MG63 (cell line): ENCODE measurements at places on chromosomes 5 and 9. TPM values are rescaled to one million over a fixed set of nuclear protein-coding genes. Genes with fewer than 3 reads are reported as not detected.

Gene PTGES
- 0.23 TPM in 1 of 2 replicates, not detected in the other for total RNA-seq

Gene TOR4A
- 2.3 and 2.9 TPM in 2 replicates for total RNA-seq

Gene HARS1
- total RNA-seq = 96.9 and 116 TPM in 2 replicates

Gene IL13
- not detected in 2 replicates for total RNA-seq

Gene TAF11L5
- not detected in 2 replicates for total RNA-seq

Gene WDR38
- not detected in 2 replicates for total RNA-seq

Gene SAPCD2
- 20.8 and 32.5 TPM in 2 replicates for total RNA-seq

Gene SLC34A3
- not detected in 2 replicates for total RNA-seq
